Right hindlimb (tissue), 1 donor: ENCODE measurements at places on chromosomes 2 and 18.

GRCh38 chr2:170461889-170462288 lies 253.2 kb upstream of the SP5 start:
- DNase-seq, result no peak

DNA sequence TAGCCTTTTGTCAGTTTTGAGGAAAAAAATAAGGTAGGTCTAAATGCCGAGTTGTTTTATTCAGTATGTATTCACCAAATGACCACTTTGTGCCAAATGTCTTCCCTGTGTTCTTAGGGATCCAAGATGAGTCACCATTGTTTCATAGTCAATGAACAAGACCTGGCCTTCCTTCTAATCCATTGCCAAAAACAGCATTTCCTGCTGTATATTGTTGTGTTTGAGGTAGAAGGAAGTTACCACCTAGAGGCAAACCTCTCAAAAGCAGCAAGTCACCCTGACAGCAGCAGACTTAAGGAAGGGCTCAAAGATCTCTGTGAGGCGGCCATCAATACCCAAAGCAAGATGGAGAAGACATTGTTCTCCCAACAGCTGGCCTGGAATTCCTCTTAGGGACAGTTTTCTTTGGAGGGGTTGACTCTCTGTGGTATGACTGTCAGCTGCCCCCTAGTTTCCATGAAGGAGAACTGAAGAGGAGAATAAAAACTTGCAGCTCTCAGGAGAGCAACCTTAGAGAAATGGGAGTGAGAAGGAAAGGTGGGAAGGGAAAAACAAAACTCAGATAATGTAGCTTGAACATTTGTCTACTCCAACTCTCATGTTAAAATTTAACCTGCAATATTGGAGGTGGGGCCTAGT lies 328.3 kb downstream of the LRATD1 start:
- DNase-seq, result no peak

DNA sequence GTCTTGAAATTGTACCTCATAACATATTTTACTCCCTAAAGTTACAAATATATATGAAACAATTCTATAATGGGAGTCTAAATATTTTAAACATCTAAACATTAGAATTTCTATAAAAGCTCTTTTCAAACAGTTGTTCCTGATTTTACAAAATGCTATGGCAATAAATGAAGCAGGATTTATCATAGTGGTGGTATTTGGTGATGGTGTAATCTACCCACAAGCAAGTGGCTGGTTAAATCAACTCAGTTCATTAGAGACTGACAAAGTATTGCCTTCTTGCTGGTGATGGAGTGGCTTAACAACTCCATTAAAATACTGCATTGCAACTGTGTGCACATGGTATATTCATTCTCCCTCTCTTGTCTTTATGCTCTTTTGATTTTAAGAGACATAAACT lies 138.9 kb downstream of the PMAIP1 start:
- DNase-seq, result no peak

DNA sequence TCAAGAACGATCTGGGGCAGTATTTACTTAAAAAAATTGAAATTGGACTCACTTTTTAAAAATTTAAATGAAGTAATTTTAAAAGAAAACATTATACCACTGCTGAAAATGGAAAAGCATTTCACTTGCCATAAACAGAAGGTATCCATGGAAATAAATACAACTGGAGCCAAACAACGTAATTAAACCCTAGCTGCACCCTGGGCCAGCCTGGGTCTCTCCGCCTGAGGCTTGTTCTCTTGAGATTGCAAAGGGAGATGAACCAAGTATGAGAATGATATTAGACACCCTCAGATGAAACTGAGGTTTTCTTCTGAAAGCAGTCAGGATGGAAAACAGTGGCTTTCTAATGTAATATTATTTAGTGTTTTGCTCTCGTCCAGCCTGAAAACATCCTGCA lies 264.4 kb downstream of the KCNE4 start:
- DNase-seq, result no peak

- DNase-seq, result no peak
Measured at GRCh38 chr2:67651565-67651964, 254.4 kb downstream of the ETAA1 start.

DNA sequence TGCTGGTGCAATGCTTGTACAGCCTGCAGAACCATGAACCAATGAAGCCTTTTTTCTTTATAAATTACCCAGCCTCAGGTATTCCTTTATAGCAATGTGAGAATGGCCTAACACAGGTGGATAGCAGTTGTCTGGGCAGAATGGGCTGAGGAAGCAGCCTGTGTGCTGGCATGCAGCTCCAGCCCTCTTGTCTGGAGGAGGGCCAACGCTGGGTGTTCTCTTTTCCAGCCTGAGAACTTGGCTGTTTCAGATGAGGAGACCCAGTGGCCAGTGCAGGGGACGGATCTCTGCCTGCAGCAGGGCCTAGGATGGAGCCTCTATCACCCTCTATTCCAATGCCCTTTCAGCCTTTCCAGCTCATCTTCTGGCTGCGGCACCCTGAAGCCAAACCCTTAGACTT lies 58.8 kb downstream of the CTIF start:
- no peak for DNase-seq

GRCh38 chr2:216013080-216013909 lies at the start of gene MREG:
Gene MREG (minus strand): TSS chr2:216013551. CDS start chr2:216013327, 224 bp downstream.
- DNase-seq, result peak; percentile 80
